ENCODE measurements at places on chromosomes 3 and 15. TPM values are rescaled to one million over a fixed set of nuclear protein-coding genes. Genes with fewer than 3 reads are reported as not detected.

Gene FSIP1
- total RNA-seq: 1.3 TPM

Gene NR1I2
- total RNA-seq: 0.28 TPM

Gene LYZL4
- not detected for total RNA-seq

Gene DTWD1
- total RNA-seq: 32.4 TPM

Data from H1 (cell line).